H1 (cell line): ENCODE measurements at places on chromosomes 5 and 9. TPM values are rescaled to one million over a fixed set of nuclear protein-coding genes. Genes with fewer than 3 reads are reported as not detected.
A peak's percentile ranks its signal among the peaks of the same experiment; 100 is the strongest.

GRCh38 chr5:57302643-57303042, 128.8 kb downstream of the GPBP1 start:
- no peaks in the 10 kb centered on the region for H3K36me3 ChIP-seq
- H3K4me1 ChIP-seq = no peaks in the 10 kb centered on the region
- no peaks in the 10 kb centered on the region for H3K27me3 ChIP-seq
- no peak for DNase-seq

- no peak for DNase-seq
- no peaks in the 10 kb centered on the region for H3K36me3 ChIP-seq
- no peak overlapping the region for H3K4me3 ChIP-seq
- H3K27ac ChIP-seq = no peak overlapping the region
- H3K27me3 ChIP-seq = no peaks in the 10 kb centered on the region
- no peaks in the 10 kb centered on the region for H3K4me1 ChIP-seq
Observed at GRCh38 chr9:124716808-124717207, 54.3 kb downstream of the NR6A1 start.

The IFNA13 gene
- not detected in 2 replicates for total RNA-seq

The SLC12A7 gene
- total RNA-seq = 38.6 and 39.7 TPM in 2 replicates

DNA sequence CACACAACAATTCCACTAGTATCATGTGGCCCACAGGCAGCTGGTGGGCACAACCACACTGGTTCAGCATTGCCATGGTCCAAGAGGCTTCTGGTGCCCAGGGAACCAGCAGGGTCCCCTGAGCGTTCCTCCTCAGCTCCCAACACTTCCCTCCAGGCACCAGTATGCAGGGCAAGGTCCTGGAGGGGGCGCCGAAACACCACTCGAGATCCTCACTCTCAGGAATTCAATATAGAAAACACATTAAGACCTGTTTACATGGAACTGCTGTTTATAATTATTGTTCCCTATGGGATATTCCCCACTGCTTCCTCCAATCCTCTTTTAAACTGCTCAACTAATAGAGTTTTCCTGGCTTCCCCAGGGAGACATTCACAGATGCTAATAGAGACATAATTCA, 91.9 kb upstream of the GABRP start:
- H3K36me3 ChIP-seq = no peaks in the 10 kb centered on the region
- no peak for DNase-seq
- no peaks in the 10 kb centered on the region for H3K4me1 ChIP-seq
- H3K27me3 ChIP-seq = no peaks in the 10 kb centered on the region
- no peak overlapping the region for H3K4me3 ChIP-seq
- H3K27ac ChIP-seq = no peak overlapping the region

The MEGF10 gene
- 38.2 and 43.2 TPM in 2 replicates for total RNA-seq

DNA sequence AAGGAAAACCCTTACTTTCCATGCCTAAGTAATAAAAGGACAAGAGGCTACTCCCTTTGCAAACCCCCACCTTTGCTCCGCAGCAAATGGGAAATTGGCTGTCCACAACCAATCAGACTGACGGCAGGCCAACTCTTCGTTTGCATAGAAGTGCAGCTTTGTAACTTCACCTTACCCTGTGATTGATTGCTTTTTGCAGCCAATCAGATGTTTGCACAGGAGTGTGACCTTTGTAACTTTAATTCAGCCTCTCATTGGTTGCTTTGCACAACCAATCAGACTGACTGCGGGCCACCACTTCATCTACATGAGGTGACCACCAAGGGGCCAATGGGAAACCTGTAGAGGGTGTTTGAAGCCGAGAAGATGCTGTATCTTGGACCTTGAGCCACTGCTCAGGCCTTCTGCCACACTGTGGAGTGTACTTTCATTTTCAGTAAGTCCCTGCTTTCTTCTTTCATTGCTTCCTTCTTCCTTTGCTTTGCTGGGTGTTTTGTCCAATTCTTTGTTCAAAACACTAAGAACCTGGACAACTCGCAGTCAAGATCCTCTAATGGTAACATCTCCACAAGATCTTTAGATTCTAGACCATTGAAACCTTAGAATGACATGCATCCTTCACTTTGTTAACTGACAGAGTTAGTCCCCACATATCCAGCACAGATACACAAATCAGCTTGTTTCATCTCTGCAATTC, 51.3 kb upstream of the FREM1 start:
- no peak overlapping the region for H3K27ac ChIP-seq

- peaks cover 4% of the 10 kb centered on the region; the same call in 1 of the 2 replicates for H3K4me1 ChIP-seq
- no peak for DNase-seq
- no peak overlapping the region for H3K4me3 ChIP-seq
- H3K36me3 ChIP-seq = no peaks in the 10 kb centered on the region
- H3K27me3 ChIP-seq = no peaks in the 10 kb centered on the region
Observed at GRCh38 chr9:126216826-126217225, 109.8 kb upstream of the MVB12B start.

The SPINK13 gene
- not detected in 2 replicates for total RNA-seq

DNA sequence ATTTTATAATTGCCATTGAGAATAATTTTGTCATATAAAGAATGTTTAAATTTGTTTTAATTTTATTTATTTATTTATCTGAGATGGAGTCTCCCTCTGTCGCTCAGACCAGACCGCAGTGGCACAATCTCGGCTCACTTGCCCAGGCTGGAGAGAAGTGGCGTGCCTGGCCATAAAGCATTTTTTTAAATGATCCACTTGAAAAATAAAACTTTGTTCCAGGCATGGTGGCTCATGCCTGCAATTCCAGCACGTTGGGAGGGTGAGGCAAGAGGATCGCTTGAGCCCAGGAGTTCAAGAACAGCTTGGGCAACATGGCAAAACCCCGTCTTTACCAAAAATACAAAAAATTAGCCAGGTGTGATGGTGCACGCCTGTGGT, 2.1 kb upstream of the SIT1 start:
- peaks cover 8% of the 10 kb centered on the region for H3K4me1 ChIP-seq
- H3K27me3 ChIP-seq = no peaks in the 10 kb centered on the region
- no peaks in the 10 kb centered on the region for H3K36me3 ChIP-seq
- H3K27ac ChIP-seq = no peak overlapping the region
- no peak for DNase-seq

- no peak for DNase-seq
- H3K4me3 ChIP-seq = no peak overlapping the region
- no peaks in the 10 kb centered on the region for H3K27me3 ChIP-seq
- H3K36me3 ChIP-seq = no peaks in the 10 kb centered on the region
- no peaks in the 10 kb centered on the region for H3K4me1 ChIP-seq
Observed at GRCh38 chr9:91503673-91504081, 80.0 kb upstream of the NFIL3 start.

The CDH18 gene
- 0.32 and 0.73 TPM in 2 replicates for total RNA-seq

The C5orf52 gene
- total RNA-seq = not detected in 2 replicates

The SCGB3A1 gene
- total RNA-seq = not detected in 2 replicates

- H3K36me3 ChIP-seq = no peaks in the 10 kb centered on the region
- peaks cover 7% of the 10 kb centered on the region; the same call in 1 of the 2 replicates for H3K4me1 ChIP-seq
- peak; percentile 54 for DNase-seq
- H3K27ac ChIP-seq = peak overlapping the region; percentile 64; the same call in 1 of the 2 replicates
- H3K27me3 ChIP-seq = no peaks in the 10 kb centered on the region
Observed at GRCh38 chr9:70553707-70554673, 139.5 kb upstream of the KLF9 start.

- H3K4me1 ChIP-seq = no peaks in the 10 kb centered on the region
- DNase-seq = no peak
- no peak overlapping the region for H3K27ac ChIP-seq
- H3K36me3 ChIP-seq = no peaks in the 10 kb centered on the region
Observed at GRCh38 chr5:135662061-135662481, 83.3 kb upstream of the CXCL14 start.

- no peak for DNase-seq
- H3K4me1 ChIP-seq = 0 out of 2 replicates have a peak, but pooled peaks cover 2% of the 10 kb centered on the region
- no peak overlapping the region for H3K27ac ChIP-seq
Observed at GRCh38 chr5:94857111-94857510, 238.6 kb downstream of the SLF1 start.

DNA sequence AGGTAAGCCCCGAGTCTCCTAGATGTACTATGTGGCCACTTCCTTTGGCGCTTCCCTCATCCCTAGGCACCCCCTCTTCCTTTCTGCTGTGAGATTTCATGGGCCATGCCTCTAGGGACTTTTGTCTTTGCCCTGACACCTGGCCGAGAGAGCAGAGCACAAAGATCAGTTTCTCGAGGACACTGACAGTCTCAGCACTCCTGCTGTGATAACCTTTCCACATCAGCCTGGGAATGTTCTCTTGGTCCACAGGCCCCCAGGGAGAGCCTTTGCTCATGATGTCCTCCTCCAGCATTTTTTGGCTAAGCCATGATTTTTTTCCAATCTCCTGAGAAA, 127.0 kb upstream of the CPEB4 start:
- H3K27me3 ChIP-seq = no peaks in the 10 kb centered on the region
- no peak overlapping the region for H3K4me3 ChIP-seq
- H3K27ac ChIP-seq = no peak overlapping the region
- 0 out of 2 replicates have a peak, but pooled peaks cover 1% of the 10 kb centered on the region for H3K4me1 ChIP-seq
- no peaks in the 10 kb centered on the region; the same call in 1 of the 2 replicates for H3K36me3 ChIP-seq

DNA sequence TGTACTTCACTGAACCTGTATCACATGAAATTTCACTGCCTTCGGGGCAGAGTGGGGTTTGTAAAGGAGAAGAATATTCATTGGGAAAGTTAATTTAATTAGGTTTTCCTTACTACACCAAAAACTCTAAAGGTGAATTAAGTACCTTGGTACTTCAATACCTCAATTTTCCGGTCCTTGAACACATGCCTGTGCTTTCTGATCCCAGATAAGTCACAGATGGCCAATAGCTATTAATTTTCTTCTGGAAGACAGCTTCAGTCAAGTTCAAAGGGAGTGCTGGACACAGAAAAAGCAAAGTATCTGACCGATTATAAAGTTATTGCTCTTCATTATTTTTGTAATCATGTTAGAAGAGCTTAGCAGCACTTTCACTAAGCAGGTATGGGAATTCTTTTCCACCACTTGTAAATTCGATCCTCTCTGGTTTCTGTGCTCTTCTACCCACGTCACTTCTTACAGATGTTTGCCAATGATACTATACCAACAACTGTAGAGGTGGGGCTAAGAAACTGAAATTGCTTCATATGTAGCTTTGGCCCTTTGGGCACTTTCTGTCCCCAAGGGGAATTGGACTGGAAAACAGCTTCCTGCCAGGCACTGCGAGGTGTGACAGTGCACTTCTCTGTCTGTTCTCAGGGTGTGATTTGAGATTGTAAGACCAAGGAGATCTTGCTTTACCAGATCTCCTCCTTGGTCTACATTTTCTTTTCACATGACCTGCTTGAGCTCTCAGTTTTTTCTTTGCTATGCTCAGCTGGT, 164.0 kb downstream of the CCDC192 start:
- no peak overlapping the region for H3K27ac ChIP-seq
- H3K36me3 ChIP-seq = no peaks in the 10 kb centered on the region
- H3K4me3 ChIP-seq = no peak overlapping the region

DNA sequence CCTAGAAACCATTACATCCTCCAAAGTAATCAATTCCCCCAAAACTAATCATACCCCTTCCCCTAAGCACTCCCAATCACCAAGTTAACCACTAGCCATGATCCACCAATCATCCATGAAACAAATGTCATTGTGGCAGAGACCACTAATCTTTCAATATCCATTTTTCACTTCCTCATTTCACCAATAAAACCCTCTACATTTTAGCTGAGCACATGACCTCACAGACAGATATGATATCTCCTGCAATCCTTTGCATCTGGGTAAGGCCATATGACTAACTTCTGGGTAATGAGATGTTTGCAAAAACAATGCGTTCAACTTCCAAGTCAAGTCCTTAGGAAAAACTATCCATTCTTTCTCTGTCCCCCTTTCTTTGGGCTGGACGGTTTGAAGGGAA, 20.7 kb downstream of the OR2S2 start:
- H3K4me1 ChIP-seq = no peaks in the 10 kb centered on the region
- H3K4me3 ChIP-seq = no peak overlapping the region
- H3K27ac ChIP-seq = no peak overlapping the region
- H3K36me3 ChIP-seq = no peaks in the 10 kb centered on the region

- H3K4me3 ChIP-seq = no peak overlapping the region
- DNase-seq = no peak
- no peak overlapping the region for H3K27ac ChIP-seq
- no peaks in the 10 kb centered on the region for H3K4me1 ChIP-seq
Observed at GRCh38 chr5:143653766-143654282, 158.1 kb upstream of the HMHB1 start.

- H3K36me3 ChIP-seq = no peaks in the 10 kb centered on the region
- H3K27me3 ChIP-seq = no peaks in the 10 kb centered on the region
- no peaks in the 10 kb centered on the region for H3K4me1 ChIP-seq
- no peak for DNase-seq
- H3K27ac ChIP-seq = no peak overlapping the region
Observed at GRCh38 chr5:160919626-160920025, 67.6 kb upstream of the ATP10B start.

The SLC4A9 gene
- total RNA-seq = 0.15 and 0.28 TPM in 2 replicates

The PCDHA10 gene
- total RNA-seq = 5.4 and 5.5 TPM in 2 replicates

GRCh38 chr9:4746278-4747030, 5.5 kb upstream of the AK3 start:
- no peak for DNase-seq
- H3K36me3 ChIP-seq = no peaks in the 10 kb centered on the region
- peaks cover 3% of the 10 kb centered on the region for H3K4me1 ChIP-seq
- no peaks in the 10 kb centered on the region for H3K27me3 ChIP-seq
- no peak overlapping the region for H3K27ac ChIP-seq
- no peak overlapping the region for H3K4me3 ChIP-seq

DNA sequence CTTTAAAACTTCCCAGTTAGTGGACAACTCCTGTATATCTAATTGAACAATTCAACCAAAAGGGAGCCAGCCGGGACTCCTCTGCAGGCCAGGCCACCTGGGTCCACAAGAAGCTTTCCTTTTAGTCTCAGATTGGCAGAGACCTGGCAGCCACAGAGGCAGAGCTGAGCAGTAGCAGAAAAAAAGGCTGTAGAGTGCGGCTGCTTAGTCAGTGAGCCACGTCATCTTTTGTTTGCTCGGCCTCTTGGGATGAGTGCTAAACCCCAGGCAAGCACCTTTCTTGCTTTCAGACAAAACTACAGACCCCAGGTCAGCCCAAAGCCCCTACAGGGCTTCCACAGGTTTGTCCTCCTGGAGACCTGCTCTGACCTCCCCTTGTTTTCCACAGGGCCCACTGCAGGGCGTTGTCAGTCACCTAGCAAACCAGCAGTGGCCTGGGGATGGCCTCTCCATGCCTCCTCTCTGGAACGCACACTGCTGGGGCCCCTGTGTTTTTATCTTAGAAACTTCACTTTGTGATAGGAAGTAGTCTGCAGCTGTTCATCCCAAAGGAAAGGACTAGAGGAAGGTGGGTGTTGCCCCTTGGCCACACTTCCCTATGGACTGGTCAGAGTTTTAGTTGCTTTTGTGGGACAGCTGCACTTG, 49.9 kb downstream of the SHB start:
- DNase-seq = no peak
- H3K27ac ChIP-seq = no peak overlapping the region; the same call in 1 of the 2 replicates
- no peaks in the 10 kb centered on the region for H3K36me3 ChIP-seq
- peaks cover 72% of the 10 kb centered on the region for H3K4me1 ChIP-seq
- no peak overlapping the region for H3K4me3 ChIP-seq

The PCDHA1 gene
- 0.50 and 0.52 TPM in 2 replicates for total RNA-seq

GRCh38 chr9:130142056-130142455, 30.1 kb upstream of the NCS1 start:
- H3K36me3 ChIP-seq = no peaks in the 10 kb centered on the region
- peaks cover 13% of the 10 kb centered on the region for H3K4me1 ChIP-seq
- no peaks in the 10 kb centered on the region for H3K27me3 ChIP-seq
- no peak overlapping the region for H3K4me3 ChIP-seq
- H3K27ac ChIP-seq = no peak overlapping the region
- no peak for DNase-seq

- no peak overlapping the region for H3K4me3 ChIP-seq
- H3K27me3 ChIP-seq = no peaks in the 10 kb centered on the region
- H3K4me1 ChIP-seq = no peaks in the 10 kb centered on the region
- DNase-seq = no peak
- no peak overlapping the region for H3K27ac ChIP-seq
- H3K36me3 ChIP-seq = peaks cover 53% of the 10 kb centered on the region
Observed at GRCh38 chr9:92717201-92718085, 47.2 kb downstream of the BICD2 start.

GRCh38 chr5:43042176-43042625, 2.1 kb upstream of the ANXA2R start:
- DNase-seq = no peak
- H3K36me3 ChIP-seq = no peaks in the 10 kb centered on the region
- peak overlapping the region; percentile 39 for H3K4me3 ChIP-seq
- peaks cover 76% of the 10 kb centered on the region for H3K27me3 ChIP-seq
- peaks cover 11% of the 10 kb centered on the region for H3K4me1 ChIP-seq
